ENCODE measurements at places on chromosomes 4 and X.

DNA sequence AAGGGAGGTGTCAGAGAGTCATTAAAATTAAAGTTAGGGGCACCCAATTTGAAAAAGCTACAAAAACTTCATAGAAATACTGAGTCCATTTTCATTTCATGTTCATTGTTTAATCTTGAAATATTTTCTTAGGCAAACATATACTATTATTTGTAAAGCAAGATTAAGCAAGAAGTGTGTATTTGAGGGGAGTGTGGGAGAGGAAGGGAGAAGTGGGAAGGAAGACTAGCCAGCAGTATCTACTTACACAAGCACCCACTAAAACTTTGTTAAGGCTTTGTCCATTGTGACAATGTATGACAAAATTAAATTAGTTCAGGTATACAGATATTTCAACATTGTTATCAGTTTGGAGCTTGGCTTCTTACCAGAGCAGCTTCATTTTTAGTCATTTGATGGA, 222.9 kb downstream of the ARHGAP24 start:
- DNase-seq = no peak

GRCh38 chrX:118521435-118521834, 25.8 kb downstream of the DOCK11 start:
- DNase-seq = no peak

DNA sequence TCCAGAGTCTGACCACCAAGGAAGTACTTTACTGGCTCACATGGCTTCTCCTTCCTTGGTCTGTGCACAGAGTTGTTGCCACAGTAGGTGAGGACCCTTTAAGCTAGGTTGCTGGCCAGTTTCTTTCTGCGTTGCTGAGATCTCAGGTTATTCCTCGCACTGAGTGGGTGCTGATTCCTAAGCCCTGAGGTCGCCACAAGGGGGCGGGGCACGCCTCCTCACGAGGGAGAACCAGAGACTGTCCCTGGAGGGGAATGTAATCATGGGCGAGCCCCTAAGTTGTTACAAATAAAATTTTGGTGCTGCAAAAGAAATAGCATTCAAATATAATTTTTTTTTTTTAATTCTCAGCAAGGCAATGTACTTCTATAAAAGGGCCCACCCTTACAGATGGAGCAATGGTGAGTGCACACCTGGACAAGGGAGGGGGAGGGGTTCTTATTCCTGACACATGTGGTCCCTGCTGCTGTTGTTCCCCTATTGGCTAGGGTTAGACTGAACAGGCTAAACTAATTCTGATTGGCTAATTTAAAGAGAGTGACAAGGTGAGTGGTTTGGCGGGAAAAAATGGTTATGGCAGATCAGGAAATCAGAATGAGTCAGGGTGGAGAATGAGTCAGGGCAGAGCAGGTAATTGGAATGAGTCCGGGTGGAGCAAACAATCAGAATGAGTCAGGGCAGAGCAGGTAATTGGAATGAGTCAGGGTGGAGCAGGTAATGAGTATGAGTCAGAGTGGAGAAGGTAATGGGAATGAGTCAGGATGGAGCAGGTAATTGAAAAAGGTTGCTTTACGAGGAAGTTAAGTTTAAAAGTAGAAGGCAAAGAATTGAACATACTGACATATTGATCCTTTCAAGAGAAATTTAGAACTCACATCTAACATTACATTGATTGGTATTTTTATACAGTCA, 107.5 kb downstream of the VSIG4 start:
- no peak for DNase-seq

GRCh38 chr4:129344058-129344457, 248.1 kb downstream of the C4orf33 start:
- peak; percentile 35 for DNase-seq

GRCh38 chr4:47749858-47750257, 88.0 kb downstream of the CORIN start:
- DNase-seq = no peak

DNA sequence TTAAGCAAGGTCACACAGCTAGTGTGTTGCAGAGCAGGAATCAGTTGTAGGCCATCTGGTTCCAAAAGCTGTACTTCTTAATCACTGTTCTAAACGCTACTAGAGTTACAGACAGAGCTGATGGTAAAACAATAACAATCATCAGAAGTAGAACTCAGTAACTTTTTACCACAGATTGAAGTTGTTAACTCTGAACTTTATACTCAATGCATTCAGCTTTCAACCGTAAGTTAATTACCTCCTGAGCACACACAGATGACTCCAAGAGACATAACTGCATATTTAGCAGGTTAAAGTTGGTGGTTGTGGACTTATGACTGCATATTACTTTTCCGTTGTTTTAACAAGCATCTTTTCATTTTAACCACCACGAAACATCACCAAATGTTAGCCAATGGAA, 127.3 kb downstream of the PRSS12 start:
- DNase-seq = no peak

GRCh38 chr4:1419708-1420107, 13.5 kb upstream of the NKX1-1 start:
- no peak for DNase-seq

DNA sequence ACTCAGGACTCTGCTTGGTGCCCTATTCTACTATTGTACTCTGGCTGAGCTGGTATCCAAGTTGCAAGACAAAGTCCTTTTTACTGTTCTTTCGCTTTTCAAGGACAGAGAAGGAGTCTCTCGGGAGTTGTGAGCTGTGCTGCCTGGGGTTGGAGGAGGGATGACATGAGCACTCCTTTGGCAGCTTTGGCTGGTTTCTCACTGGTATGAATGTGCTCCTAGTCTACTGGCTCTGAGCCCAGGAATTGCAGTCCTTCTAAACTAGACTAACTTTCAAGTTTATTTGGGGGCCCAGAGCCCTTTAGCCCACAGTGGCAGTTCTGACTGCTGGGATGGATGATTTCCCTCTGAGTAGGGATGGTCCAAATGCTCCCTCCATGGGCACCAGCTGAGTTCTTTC, 997.1 kb downstream of the RAB28 start:
- DNase-seq = no peak

GRCh38 chr4:151862766-151863165, 102.0 kb upstream of the GATB start:
- DNase-seq = no peak

DNA sequence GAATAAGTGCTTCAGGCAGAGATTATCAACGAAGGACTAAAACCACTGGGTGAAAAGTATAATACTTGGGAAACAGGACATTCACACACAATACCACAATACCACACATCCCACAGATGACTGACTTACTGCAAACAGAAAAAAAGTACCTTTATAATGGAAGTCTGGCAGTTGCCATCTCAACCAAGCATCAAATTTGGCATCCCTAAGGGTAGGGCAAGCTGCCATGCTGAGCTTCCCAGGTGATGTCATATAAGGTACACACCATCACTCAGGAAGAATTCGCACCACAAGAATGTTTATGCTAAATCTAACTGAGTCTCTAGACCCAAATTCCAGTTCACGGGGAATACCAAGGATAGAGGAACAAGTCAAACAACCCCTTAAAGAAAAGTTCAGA, 9.1 kb downstream of the QDPR start:
- no peak for DNase-seq

GRCh38 chr4:38322714-38323113, 341.3 kb upstream of the KLF3 start:
- peak; percentile 74 for DNase-seq

GRCh38 chr4:107997794-107998193, 8.1 kb downstream of the HADH start:
- no peak for DNase-seq

- DNase-seq = no peak
Observed at GRCh38 chr4:34182306-34182705, 2062.0 kb downstream of the ARAP2 start.

GRCh38 chrX:47662144-47662657, 3.2 kb upstream of the UXT start:
- no peak for DNase-seq

DNA sequence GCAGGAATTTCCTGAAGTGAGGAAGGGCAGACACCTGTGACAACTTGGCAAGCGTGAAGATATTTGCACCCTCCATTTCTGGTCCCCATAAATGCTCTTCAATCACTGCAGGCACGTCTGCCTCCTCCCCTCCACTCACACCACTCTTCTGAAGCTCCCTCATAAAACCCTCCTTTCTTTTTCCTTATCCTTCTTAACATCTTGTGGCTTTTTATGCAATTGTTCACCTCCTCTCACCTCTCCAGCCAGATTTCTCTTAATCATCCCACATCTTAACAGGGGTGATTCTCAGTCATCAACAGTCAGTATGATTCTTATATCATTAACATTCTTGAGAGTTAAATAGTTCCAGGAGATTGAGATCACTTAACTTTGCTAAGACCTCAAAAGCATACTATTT, 277.4 kb downstream of the SPRY1 start:
- DNase-seq = no peak

DNA sequence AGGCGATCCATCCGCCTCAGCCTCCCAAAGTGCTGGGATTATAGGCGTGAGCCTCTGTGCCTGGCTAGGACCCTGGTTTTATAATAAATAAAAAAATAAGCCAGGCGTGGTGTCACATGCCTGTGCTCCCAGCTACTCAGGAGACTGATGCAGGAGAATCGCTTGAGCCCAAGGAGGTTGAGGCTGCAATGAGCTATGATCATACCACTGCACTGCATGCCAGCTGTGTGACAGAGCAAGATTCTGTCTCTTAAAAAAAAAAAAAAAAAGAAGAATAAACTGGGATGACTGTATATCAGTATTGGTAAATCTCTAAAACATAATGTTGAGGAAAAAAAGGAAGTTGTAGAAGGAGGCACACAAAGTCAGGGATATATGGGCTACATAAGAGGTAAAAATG, 45.7 kb upstream of the SLC34A2 start:
- no peak for DNase-seq

DNA sequence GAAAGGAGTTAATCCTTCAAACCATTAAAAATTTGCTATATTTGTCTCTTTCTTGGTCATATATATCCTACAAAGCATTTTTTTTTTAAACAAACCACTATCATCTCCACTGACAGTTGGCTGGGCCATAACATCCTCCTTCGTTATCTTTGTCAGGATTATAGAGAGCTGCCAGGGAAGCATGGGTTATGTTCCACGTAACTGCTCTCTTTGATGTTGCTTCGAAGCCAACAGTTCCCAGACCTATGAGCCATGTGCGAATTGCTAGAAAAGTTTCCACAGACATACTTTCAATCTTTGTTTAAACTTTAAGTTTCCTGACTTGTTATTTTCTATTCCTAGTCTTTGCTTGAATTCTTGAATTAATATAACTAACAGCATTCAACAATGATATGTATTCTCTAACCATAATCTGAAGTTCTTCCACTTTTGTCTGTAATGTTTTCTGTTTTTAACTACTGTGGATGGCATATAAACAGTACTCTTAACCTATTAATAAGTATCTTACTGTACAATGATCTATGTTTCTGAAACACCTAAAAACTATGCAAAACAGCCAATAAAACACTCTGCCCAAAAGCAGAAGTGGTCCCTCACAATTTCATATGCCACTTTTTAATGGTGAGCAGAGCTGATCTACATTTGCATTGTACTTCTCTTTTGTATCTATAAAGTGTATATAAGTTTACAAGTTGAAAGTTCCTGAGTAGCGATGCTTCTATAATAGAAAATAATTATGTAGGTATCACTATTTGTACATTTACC, 37.9 kb downstream of the EREG start:
- no peak for DNase-seq

GRCh38 chr4:2217726-2218125, 24.2 kb downstream of the HAUS3 start:
- DNase-seq = no peak

DNA sequence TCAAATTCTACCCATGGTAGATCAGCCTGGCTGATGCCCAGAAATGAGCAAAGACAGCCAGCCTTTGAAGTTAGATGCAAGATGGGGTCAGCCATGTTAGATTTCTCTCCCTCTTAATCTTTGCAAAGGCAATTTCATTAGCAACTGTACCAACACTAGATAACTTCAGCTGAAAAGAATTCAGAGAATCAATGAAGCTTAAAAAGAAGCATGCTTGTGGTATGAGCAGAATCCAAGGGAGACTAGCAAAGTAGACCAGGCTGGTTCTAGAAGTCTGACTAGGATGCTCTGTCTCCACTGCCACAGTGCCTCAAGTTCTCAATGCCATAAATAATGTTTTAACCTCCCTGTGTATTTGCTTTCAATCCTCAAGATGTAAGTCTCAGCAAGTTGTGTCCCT, 247.3 kb downstream of the SLC7A11 start:
- no peak for DNase-seq

GRCh38 chr4:40316333-40316781, 18.8 kb upstream of the CHRNA9 start:
- no peak for DNase-seq

- DNase-seq = peak; percentile 39
Observed at GRCh38 chr4:142126890-142127497, 490.6 kb downstream of the IL15 start.

GRCh38 chrX:17705211-17705610, 32.1 kb upstream of the SCML1 start:
- no peak for DNase-seq

GRCh38 chr4:158015241-158015640, 157.6 kb downstream of the GASK1B start:
- DNase-seq = no peak

DNA sequence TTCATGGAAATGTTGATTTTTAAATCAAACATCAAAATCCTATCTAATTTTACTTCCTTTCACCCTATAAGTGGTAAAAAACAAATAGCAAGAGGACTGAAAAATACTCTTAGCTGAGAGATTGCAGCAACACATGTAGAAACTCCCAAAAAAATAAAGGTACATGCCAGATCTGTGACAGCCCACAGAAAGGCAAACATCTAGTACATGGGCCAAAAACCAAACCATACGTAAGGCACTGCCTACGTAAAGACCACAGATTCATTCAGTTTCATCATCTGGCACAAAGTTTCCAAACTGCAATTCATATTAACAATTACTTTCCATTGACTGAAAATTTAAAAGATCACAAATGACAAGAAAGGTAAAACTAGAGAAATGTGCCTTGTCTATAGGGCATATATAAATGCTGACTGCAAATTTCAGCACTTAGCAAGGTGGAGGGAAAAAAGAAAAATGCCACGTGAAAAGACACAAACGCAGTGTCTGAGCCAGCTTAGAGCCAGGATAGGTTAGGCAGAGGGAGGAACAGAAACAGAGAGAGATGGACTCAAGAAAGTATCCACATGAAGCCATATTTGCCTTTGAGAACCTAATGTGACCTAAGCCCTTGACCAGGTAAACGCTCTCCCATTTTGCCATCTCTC, 88.1 kb downstream of the TSPAN5 start:
- DNase-seq = no peak

- DNase-seq = no peak
Observed at GRCh38 chr4:174334628-174335027, 50.9 kb downstream of the CEP44 start.

DNA sequence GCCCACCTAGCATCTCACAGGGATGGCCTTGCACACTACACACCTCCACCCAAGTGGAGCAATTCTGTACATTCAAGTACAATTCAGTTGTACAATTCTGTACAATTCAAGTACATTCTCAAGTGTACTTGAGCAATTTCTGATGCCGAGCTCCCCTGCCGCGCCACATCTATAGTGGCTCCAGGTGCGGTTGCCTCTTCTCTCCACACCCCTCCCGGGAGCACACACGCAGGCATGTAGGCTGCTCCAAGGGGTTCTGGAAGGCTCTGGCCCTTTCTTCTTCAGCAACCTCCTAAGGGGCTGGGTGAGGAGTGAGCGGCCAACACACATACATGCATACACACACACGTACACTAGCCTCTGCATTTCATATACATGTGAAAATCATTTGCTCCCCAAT, 18.9 kb upstream of the DUSP9 start:
- DNase-seq = no peak
